Sigmoid colon (tissue), 7 donors: ENCODE measurements at places on chromosomes 12 and 14. TPM values are rescaled to one million over a fixed set of nuclear protein-coding genes. Genes with fewer than 3 reads are reported as not detected.

The GPR132 gene
- total RNA-seq: 2.1 TPM

The TXNDC16 gene
- 10.5 TPM for total RNA-seq

The TGM1 gene
- 1.1 TPM for total RNA-seq

The GAS2L3 gene
- 6.1 TPM for total RNA-seq

The SLC39A5 gene
- not detected for total RNA-seq

The KERA gene
- total RNA-seq: not detected

The RNASE4 gene
- 44.0 TPM for total RNA-seq

The TNS2 gene
- 109 TPM for total RNA-seq

The PROX2 gene
- total RNA-seq: 0.16 TPM

The GNB3 gene
- 2.4 TPM for total RNA-seq

The GSG1 gene
- not detected for total RNA-seq

The WNT5B gene
- 32.4 TPM for total RNA-seq

The ORAI1 gene
- total RNA-seq: 10.0 TPM

The ANKRD33 gene
- not detected for total RNA-seq

The PLEK2 gene
- 7.8 TPM for total RNA-seq

The ARMH4 gene
- 5.0 TPM for total RNA-seq

The TPPP2 gene
- not detected for total RNA-seq

The ALDH1L2 gene
- 13.0 TPM for total RNA-seq

The CLEC4C gene
- not detected for total RNA-seq

The ARHGAP9 gene
- 4.3 TPM for total RNA-seq

The C1R gene
- total RNA-seq: 493 TPM

The SYCP3 gene
- total RNA-seq: 0.36 TPM

The GUCY2C gene
- not detected for total RNA-seq

The SMCO3 gene
- total RNA-seq: not detected

The PPP4R4 gene
- total RNA-seq: 0.66 TPM

The GPR162 gene
- total RNA-seq: 6.4 TPM
